ENCODE measurements at places on chromosomes 4 and X.

- no peak for DNase-seq
Measured at GRCh38 chrX:108230574-108230973, 139.0 kb downstream of the ATG4A start.

- DNase-seq, result no peak
Measured at GRCh38 chr4:100933628-100934027, 413.7 kb downstream of the PPP3CA start.

DNA sequence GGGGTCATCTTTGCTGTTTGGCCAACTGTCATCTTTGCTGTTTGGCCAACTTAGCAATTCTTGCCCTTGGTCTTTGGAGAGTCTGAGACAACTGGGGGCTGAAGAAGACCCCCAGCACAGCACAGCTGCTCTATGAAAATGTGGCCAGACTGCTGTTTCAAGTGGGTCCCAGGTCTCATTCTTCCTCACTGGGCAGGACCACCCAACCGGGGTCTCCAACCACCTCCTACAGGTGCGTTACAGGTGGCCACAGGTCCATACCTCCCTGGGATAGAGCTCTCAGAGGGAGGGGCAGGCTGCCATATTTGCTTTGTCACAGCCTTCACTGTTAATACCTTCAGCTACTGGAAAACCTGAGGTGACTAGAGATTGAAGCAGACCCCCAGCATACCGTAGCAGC lies 82.1 kb upstream of the TCEAL2 start:
- DNase-seq, result no peak

DNA sequence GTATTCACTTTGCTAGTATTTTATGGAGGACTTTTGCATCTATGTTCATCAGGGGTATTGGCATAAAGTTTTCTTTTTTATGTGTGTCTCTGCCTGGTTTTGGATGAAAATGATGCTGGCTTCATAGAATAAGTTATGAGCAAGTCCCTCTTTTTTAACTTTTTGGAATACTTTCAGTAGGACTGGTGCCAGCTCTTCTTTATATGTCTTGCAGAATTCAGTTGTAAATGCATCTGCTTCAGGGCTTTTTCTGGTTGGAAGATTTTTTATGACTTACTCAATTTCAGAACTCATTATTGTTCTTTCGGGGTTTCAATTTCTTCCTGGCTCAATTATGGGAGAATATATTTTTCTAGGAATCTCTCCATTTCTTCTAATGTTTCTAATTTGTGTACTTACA lies 9.1 kb upstream of the CSN2 start:
- DNase-seq, result no peak

DNA sequence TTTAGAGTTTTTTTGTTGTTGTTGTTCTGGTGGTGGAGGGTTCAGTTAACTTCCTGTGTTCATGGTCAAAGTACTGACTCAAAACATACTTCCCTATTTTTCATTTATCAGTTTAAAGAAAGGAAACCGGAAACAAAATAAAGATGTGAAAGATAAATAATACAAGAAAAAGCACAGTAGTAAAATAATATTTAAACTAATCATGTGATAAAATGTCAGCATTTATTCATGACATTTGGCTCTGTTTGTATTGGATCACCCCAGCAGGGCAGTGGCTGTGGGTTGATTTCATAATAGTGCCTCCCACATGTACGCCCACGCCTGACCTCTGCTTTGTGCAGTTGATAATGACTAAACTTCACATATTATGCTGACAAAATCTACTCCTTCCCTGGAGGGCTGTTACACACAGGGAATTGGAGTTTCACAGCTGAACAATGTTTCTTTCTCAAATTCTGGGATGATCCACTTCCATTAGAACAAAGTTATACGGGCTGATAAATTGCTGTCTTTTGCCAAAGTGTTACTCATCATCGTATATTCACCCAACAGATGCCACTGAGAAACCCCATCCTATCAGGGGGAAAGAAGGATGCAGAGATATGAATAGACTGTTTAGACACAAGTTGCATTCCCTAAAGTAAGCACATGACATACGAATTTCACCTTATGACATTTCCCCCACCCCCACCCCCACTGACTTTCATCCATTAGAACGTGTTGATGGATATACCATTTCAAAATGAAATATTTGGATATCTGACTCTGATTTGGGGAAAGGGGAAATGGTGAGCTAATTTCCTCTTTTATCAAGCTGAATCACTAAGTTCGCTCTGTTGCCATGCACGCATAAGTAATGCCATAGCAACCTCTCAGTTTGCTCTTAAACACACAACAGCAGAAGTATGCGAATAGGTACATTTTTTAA lies 48.3 kb downstream of the AMELX start:
- no peak for DNase-seq

DNA sequence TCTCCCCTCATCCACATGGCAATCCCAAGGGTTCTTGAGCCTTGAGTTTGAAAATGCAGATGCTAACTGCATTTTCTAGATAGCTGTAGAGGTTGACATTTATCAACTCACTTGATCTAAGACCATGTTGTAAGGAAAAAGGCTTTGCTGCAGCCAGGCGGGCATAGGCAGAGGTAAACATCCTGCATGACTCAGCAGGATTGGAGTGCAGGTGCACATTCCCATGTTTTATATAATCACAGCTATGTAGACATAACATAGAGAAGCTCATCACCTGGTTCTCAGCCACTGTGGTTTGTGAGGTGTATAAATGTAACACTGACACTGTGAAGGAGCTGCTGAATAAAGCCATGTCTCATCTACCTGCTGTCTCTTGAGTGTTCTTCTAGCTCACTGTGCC lies 62.3 kb upstream of the PDE5A start:
- DNase-seq, result no peak

GRCh38 chr4:164345756-164346155 lies 408.2 kb upstream of the SMIM31 start:
- DNase-seq, result no peak

DNA sequence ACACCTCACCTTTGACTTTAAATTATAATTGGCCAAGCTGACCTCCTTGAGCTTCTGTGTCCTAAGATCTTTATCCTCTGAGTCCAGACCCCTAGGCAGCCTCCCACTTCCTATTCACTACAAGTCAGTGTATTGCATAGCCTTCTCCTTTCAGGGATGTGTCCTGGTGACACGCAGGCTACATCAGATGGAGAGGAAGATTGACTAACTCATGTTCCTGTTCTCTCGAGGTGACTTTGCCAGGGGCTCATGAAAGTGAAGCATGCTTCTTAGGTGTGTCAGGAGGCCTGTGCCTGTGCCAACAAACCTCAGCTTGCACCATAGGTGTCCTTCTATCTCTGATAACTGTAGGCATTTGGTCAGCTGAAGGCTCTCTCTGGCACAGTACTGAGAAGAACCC lies 195.7 kb upstream of the HS3ST1 start:
- no peak for DNase-seq

DNA sequence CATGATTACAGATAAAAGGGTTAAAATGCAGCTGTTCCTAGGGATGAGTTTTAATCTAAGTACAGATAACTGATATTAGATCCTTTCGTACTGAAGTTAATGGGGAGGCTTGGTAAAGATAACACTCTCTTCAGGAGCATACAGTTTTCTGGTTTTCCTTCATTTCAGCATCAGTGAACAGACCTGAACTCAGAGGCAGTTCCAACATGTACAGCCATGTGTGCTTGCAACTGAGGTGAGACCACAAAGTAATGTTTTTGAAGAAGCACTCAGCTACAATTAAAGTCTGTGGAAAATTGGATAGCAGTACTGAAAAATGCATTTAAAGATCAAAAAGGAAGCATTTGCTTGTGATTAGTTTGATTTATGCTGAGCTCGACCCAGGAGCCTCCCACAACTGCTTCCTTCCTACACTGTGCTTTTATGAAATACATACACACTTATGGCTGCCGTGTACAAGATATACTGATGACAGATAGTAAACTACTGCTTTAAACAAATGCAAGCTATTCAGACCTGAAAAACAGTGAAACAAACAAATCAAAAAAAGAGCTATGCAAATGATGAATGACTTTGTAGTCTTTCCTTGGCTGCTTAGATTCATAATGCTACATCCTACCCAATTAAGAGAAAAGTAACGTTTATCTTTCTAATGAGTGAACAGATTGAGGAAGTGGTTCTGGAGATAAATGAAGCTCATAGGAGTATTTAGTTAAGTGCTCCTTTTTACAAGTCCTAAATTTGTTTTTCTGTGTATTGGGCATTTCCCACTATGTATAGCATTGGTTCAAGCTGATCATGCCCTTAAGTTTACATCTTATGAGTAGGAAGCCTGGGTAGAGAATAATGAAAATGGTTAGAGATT lies 68.4 kb downstream of the PDLIM5 start:
- DNase-seq, result no peak

DNA sequence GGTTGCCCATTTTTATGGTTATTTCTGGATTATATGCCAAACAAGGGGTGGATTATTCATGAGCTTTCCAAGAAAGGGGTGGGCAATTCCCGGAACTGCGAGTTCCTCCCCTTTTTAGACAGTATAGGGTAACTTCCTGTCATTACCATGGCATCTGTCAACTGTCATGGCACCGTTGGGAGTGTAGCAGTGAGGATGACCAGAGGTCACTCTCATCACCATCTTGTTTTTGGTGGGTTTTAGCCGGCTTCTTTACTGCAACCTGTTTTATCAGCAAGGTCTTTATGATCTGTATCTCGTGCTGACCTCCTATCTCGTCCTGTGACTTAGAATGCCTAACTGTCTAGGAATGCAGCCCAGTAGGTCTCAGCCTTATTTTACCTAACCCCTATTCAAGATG lies 57.6 kb downstream of the SH3KBP1 start:
- no peak for DNase-seq

- DNase-seq, result no peak
Measured at GRCh38 chr4:77393996-77394395, 211.6 kb upstream of the CXCL13 start.

DNA sequence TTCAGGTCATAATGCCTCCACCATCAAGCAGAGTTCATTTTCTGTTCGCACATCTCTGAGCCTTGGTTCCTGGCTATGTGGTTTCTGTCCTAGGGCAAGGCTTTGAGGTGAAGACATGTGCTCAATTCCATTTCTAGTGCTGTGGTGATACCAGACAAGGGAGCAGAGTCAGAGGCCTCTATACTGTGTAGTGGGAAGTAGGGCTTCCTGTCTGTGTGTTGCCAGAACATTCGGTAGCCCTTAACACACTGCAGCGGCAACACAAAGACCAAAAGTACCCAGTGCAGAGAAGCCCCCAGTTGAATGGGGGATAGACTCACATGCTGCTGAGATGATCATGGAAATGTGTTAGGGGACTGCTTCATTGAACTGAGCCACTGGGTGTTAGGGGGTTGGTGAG lies 56.4 kb downstream of the STARD8 start:
- DNase-seq, result no peak

- no peak for DNase-seq
Measured at GRCh38 chrX:108900333-108900732, 164.0 kb upstream of the IRS4 start.

GRCh38 chr4:136281889-136282288 lies 1250.4 kb downstream of the PCDH18 start:
- no peak for DNase-seq

DNA sequence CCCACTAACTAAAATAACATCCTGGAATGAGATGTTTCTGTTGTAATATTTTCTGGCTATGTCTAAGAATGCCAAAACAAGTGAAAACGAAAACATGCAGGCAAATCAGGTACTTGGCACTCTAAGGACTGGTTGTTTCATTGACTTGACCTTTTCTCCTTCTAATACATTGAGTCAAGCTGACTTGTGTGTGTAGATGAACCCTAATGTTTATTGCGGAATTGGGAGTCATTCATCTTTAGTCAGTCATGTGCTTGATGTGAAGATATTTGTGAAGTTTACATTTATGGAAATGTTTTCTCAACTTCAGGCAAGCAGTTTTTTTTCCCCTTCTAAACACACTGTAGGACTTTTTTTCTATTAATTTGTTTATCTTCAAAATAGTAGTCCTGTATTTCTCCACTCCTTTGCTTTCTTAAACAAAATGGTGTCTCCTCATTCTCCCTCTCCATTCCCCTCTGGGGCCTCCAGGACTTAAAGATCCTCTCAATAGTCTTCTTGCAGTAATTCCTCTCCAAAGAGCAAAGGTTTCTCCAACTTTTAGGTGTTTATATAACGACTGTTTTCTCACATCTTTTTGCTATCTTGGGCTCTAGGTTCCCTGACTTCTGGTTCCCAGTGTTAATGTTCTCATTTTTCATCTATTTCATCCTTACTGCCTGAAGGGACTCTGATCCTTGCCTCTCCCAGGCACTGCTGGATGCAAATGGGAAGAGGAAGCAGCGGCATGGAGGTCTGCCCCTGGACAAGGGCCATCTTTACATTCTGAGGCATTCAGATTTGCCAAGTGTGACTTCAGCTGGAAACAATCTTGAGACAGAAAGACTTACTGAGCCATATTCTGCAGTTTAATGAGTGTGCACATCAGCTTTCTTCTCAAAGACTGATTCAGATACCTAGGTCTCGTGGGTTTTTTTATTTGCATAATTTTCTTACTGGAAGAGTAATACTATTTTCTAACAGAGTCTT lies 166.4 kb downstream of the ARHGAP6 start:
- no peak for DNase-seq

DNA sequence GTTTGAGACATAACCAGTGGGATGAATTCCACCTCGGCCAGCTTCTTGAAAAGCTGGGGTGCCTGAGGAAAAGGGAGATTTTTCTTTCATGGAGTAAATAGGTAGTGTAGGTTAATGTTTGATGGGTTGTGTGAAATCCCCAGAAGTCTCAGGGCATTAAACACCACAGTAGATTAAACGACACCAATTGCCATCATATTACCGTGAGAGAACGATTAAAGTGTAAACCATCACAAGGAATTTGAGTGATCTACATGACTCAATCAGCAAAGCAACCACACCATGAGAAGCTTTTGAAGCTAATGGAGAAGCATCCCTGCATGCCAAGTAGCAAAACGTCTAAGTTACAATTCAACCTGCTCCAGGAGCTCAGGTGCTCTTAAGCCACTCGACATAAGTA lies 322.5 kb upstream of the GATB start:
- no peak for DNase-seq

DNA sequence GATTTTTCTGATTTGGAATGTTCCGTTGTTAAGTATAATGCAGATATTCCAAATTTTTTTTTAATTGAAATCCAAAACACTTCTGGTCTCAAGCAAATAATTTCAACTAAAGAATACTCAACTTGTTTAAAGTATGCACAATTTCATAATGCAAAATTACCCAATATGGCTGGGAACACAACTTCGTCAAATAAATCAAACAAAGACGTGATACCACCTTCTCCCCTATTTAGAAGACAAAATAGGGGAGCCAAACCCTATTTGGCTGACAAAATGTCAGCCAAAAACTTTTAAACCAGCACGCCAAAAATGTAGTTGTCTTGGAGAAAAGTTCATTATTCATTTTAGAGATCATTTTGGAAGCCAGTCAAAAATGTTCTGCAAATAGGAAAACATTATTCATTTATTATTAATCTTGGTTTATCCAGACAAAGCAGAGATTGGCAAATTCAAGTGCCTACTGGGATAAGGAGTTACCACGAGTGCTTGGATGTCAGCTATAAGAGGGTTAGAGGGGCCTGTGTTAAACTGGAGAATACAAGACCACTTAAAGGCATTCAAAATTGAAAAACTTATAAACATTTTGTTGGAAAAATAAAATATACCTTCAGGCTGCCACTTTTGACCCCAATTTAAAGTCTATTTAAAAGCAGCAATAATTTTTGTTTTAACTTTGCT lies 3.3 kb upstream of the TKTL2 start:
- DNase-seq, result no peak
